Stimulated activated CD4-positive, alpha-beta T cell treated with anti-CD3 and anti-CD28 coated beads, Interleukin-1b, Interleukin-23, amount 100 ng/mL, for 1 hour (primary cell): ENCODE measurements at places on chromosomes 4 and X.

GRCh38 chr4:185881430-185881829 lies 69.4 kb upstream of the SORBS2 start:
- DNase-seq, result no peak

DNA sequence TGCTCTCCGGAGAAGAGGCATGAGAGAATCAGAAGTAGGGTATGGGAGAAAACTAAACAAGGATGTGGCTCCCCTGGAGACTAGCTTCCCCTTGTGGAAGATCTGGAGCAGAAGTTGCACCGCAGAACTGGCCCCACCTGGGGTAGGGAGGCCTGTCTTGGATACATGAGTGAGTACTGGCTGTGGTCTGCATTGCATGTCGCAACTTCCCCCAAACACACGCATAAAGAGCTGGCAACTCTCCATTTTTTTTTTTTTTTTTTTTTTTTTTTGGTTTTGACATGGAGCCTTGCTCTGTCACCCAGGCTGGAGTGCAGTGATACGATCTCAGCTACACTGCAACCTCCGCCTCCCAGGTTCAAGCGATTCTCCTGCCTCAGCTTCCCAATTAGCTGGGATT lies 119.9 kb downstream of the EGF start:
- DNase-seq, result no peak

- DNase-seq, result no peak
These were observed 222.3 kb upstream of the AGTR2 start for GRCh38 chrX:115948018-115948923.

GRCh38 chr4:153486281-153487151 lies 20.4 kb downstream of the TMEM131L start:
- DNase-seq, result no peak

DNA sequence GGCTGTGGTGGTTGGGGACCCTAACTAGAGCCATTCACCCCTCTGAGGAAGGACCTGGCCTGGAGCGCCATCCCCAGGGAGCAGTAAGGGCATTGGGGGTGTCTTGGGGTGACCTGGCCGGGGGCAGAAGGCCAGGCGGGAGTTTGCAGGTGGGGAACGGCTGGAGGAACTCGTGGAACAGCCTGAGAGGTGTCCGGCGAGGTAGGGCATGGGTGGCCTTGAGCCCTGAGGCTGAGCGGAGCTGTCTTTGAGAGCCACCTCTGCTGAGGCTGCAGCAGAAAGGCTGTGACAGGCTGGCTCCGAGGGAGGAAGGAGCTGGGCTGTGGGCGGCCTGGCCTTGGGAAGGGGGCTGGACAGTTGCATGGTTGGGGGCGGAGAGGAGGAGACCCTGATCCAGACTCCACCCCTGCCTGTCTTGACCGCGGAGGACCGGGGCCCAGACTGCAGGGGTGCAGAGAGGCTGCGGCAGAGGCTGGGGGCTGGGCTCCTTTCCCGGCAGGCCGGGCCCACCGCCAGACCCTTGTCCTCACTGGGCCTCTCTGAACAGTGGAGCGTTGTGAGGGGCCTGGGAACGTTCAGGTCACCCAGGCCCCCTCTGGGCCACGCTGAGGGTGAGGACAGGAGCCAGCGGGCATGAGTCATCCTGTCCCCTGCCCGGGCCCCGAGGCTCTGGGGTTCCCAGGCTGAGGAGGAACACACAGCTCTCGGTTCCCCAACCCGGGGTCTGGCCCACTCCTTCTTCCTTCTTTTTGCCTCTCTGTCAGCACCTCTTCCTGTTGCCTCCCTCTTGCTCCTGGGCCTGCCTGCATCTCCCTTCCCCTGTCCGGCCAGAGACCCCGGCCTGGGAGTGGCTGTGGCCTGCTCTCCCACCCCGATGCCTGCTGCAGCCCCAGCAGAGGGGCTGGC lies 8.1 kb downstream of the SH3BP2 start:
- no peak for DNase-seq

GRCh38 chrX:23820235-23820782 lies 37.3 kb downstream of the SAT1 start:
- DNase-seq, result no peak

GRCh38 chr4:142434519-142435224 lies 411.4 kb downstream of the INPP4B start:
- no peak for DNase-seq

GRCh38 chrX:11242704-11243103 lies 50.5 kb upstream of the AMELX start:
- DNase-seq, result no peak

DNA sequence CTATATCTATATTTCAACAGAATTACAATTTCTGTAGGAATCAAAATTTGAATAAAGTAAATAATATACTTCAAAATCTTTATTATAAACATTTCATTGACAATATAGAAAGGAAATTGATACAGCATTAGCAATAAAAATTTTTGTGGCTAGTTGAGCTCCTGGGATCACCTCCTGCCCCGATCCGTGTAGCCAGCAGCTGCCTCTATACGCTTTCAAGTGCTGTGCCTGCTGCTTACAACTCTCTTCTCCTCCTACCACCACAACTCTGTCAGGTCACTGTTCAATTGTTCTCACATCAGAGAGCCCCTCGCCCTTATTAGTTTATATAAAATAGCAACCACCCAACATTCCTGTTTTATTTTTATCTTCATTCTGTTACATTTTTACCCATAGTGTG lies 27.6 kb downstream of the INPP4B start:
- no peak for DNase-seq

- DNase-seq, result no peak
These were observed 123.5 kb downstream of the PPARGC1A start for GRCh38 chr4:23766344-23766743.

- no peak for DNase-seq
These were observed 76.9 kb upstream of the EXOC1L start for GRCh38 chr4:55742655-55743202.

DNA sequence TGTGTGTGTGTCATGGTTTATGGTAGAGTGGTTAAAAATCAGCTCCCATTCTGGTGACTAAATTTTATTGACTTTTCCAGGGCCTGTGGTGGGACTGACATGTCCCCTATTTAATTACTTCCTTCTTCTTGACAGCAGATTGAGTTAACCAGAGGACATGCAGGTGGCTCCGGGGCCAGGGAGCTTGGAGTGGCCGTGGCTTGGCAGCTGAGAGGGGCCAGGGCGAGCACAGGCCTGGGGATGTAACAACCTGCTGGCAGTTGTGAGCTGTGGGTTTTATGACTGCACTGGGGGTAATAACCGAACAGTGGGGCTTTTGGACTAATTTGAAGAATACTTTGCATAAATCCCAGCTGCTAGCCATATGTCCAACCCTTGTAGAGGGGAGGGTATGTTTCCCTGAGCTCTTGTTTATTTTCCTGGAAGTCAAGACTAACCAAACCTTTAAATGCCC lies 186.0 kb downstream of the MID1IP1 start:
- DNase-seq, result no peak

DNA sequence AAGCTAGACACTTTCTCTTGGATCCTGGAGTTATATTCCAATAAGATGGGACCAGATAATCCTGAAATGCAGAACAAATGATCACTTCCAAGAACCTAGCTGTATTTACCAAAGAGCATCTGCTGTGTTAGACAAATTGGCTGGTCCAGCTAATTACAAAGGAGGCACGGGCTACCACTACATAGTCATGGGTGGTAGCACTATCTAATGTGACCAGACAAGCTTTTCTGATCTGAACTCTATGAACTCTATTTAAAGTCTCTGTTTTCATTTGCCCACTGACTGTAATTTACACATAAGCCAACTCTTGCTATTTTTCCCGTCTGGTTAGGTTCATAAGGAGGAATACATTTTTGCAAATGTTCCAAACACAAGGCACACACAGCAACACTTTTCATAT lies 34.6 kb downstream of the LNX1 start:
- no peak for DNase-seq

GRCh38 chr4:40924793-40925117 lies 175.0 kb downstream of the NSUN7 start:
- DNase-seq, result no peak

DNA sequence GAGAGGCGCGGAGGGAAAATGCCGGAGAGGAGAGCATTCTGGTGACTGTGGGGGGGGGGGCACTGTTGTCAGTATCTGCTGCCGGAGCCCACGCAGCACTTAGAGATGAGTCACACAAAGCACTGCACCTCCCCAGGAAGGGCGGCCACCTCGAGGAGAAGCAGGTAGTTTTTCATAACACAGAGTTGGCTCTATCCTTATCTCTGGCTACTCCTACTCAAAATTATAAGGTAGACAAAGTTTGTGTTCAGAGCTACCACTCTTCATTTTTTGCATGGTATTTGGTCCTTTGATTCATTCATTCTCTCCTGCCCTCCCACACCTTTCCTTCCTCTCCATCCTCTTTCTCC lies 76.2 kb upstream of the SCOC start:
- no peak for DNase-seq

DNA sequence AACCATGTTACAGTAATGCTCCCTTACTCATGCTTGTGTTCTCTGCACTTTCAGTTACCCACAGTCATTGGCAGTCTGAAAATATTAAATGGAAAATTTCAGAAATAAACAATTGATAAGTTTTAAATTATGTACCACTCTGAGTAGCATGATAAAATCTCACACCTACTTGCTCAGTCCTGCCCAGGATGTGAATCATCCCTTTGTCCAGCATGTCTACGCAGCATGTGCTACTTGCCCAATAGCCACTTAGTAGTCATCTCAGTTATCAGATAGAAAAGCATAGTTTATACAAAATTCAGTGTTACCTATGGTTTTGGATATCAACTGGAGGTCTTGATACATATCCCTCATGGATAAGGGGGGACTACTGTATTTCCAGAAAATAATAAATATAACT lies 577.1 kb downstream of the GALNTL6 start:
- DNase-seq, result no peak

DNA sequence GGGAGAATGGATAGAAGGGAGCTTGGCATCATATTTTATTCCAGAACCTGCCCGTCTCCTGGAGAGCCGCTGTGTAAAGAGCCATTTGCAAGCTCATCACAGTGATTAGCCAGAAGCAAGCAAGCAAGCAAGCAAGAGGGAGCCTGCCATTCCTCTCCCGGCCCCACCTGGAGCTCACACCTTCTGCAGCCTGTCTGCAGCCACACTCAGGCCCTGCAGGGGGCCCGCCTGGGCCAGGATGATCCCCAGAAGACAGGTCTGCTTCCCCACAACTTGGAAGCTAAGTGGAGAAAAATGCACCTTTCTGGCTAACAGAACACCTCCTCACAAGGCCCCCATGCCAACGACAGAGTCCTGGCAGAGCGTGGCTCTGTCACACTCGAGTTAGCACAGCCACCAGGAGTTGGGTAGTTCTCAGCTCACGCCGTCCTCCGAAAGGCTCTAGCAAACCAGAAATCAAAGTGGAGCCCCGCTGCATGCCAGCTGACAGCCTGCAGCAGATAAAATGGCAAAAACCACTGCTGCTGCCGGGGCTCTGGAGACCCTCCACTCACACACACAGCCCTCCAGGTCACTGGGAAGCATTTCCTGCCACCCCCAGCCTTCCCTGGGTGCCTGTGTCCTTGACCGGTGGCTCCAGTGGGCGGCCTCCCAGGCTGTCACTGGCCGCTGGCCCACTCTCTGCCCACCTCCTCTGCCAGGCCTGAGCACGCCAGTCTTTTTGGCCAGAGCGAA lies 54.9 kb downstream of the DCTD start:
- no peak for DNase-seq

GRCh38 chr4:70505151-70505748 lies 13.1 kb upstream of the AMTN start:
- peak; percentile 8 for DNase-seq

GRCh38 chr4:19580095-19580494 lies 671.6 kb upstream of the SLIT2 start:
- DNase-seq, result no peak

- no peak for DNase-seq
These were observed 65.9 kb downstream of the ATP10D start for GRCh38 chr4:47550899-47551548.

DNA sequence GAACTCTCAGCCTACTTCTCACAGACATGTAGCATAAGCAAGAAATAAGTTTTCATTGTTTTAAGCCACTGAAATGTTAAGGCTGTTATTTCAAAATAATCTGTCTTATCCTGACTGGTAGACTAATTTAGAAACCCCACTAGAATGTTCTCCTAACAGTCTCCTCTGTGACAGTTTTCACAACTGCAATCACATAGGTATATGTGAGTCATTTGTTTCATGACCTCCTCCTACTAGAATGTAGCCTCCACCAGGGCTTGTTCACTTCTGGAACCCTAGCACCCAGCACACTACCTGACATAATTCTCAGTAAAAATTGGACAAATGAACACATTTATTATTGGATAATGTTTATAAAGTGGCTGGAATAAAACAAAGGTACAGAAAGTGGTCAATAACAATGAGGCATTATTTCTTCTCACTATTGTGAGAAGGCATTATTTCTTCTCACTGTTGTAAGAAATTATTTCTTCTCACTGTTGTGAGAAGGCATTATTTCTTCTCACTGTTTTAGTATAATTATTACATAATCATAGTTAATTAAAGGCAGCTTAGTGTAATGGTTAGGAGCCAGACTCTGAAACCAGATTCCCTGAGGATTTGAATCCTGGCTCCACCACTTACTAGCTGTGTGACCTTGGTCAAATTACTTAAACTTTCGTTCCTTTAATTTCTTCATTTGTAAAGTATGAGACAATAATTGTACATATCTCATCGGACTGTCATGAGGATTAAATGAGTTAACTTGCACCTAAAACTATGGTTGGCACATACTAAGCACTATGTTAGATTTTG lies 251.5 kb downstream of the RASL11B start:
- DNase-seq, result no peak

- no peak for DNase-seq
These were observed 94.1 kb downstream of the PDS5A start for GRCh38 chr4:39883646-39884045.

- no peak for DNase-seq
These were observed 2.4 kb upstream of the CSN3 start for GRCh38 chr4:70239884-70240591.

DNA sequence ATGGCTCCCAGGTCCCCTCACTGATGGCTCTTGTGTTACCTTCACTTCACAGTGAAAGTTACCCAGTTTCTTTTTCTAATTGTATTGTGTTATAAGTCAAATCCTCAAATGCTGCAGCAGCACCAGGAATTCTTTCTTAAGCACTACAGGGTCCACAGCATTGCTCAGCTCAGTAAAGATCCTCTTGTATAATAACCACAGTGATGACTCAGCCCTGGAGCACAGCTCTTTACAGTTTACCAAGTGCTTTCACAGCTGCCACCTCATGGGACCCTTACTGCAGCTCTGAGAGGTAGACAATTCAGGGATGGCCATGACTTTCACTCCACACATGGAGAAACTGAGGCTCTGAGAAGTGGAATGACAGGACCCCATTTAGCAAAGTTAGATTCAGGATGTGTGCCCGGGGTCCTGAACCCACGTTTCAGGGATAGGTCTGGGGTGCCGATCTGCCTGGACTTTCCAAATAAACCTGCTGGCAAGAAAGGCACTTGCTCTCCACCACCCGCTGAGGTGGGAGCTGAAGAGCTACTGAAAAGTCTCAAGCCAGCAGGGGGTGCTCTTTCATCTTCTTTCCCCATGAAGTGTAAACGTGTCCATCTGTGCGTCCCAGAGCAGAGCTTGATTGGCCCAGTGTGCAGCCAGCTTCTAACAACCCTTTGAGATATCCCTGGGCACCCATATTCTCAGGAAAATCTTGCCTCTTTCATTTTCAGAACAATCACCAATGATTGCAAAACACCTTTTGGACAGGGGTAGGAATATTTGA lies 35.7 kb upstream of the GABRQ start:
- DNase-seq, result no peak

- DNase-seq, result no peak
These were observed 267.2 kb downstream of the MAPK10 start for GRCh38 chr4:86092684-86093083.
